Prostate gland (tissue), 2 donors: ENCODE measurements at places on chromosomes 2 and 18. TPM values are rescaled to one million over a fixed set of nuclear protein-coding genes. Genes with fewer than 3 reads are reported as not detected.

GRCh38 chr2:54867457-54867856 is 144.0 kb downstream of the EML6 start:
- no peak overlapping the region for H3K4me3 ChIP-seq
- no peak for DNase-seq
- H3K27me3 ChIP-seq: no peaks in the 10 kb centered on the region
- H3K4me1 ChIP-seq: no peaks in the 10 kb centered on the region
- no peak overlapping the region for H3K27ac ChIP-seq
- H3K36me3 ChIP-seq: no peaks in the 10 kb centered on the region

DNA sequence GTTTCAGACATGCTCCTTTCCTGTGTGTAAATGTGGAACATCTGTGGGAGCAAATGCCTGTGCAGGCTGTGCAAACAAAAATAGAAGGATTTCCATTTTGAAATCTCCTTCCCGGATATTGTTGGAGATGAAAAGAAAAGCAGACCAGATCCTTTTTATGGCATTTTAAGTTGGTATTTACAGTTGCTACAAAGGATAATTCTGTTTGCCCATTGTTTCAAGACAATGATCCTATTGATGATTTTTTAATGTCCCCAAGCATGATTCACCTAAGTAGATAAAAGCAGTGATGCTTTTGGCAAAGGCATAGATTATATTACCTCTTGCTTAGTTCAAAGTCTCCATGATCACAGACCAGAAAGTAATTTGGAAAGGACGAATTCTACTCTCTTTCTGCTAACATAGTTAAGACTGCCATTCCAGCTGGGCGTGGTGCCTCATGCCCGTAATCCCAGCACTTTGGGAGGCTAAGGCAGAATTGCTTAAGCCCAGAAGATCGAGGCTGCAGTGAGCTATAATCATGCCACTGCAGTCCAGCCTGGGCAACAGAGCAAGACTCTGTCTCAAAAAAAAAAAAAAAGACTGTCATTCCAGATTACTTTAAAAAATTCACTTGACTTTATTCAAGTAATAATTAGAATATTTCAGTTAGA is 209.6 kb upstream of the SLC39A10 start:
- no peak overlapping the region for H3K4me3 ChIP-seq
- no peaks in the 10 kb centered on the region for H3K36me3 ChIP-seq
- H3K27me3 ChIP-seq: no peaks in the 10 kb centered on the region
- no peaks in the 10 kb centered on the region for H3K4me1 ChIP-seq
- DNase-seq: no peak

- no peaks in the 10 kb centered on the region for H3K27me3 ChIP-seq
- no peak overlapping the region for H3K4me3 ChIP-seq
- peak; percentile 89 for DNase-seq
Measured at GRCh38 chr2:120108049-120108448, 95.2 kb downstream of the EPB41L5 start.

REG3G gene
- total RNA-seq: 52.0 TPM

GRCh38 chr2:218265626-218266025 is 4.3 kb downstream of the AAMP start:
- H3K4me3 ChIP-seq: no peak overlapping the region
- no peak overlapping the region for H3K27ac ChIP-seq
- no peaks in the 10 kb centered on the region for H3K27me3 ChIP-seq
- H3K36me3 ChIP-seq: peaks cover 28% of the 10 kb centered on the region
- no peak for DNase-seq
- no peaks in the 10 kb centered on the region for H3K4me1 ChIP-seq

CHN1 gene
- 20.1 TPM for total RNA-seq

DNA sequence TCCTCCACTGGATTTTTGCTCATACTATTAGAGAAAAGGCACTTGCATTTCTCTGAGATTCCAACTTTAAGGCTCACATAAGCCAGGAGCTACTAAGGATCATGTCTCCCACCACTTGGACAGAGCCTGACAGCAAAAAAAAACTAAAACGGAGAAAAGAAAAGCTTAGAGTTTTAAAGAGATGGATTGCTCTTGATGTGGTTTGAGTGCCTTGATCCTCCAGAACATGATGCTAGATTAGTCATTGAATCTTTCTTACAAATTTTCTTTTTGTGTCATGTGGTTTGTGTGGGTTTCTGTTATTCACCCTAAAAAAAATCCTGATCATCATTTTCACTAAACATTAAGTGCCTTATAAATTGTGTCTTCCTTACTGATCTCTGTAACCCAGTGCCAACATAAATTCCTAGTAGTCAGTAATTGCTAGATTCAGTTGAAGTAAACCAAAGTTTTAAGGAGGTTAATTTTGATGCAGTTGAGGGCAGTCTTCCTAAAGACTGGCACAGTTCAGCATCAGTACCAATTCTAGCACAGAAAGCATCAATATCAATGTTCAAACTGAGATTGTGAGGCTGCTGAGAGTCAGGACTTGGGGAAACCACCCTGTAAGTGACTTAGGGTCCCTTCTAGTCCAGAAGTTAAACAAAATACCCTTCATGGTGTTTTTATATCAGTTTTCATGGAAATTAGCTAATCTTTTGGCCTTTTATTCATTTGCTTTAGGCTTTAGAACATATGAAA is 206.3 kb downstream of the RAD51AP2 start:
- no peak overlapping the region for H3K4me3 ChIP-seq
- H3K27ac ChIP-seq: no peak overlapping the region
- H3K4me1 ChIP-seq: no peaks in the 10 kb centered on the region
- H3K27me3 ChIP-seq: no peaks in the 10 kb centered on the region

DNA sequence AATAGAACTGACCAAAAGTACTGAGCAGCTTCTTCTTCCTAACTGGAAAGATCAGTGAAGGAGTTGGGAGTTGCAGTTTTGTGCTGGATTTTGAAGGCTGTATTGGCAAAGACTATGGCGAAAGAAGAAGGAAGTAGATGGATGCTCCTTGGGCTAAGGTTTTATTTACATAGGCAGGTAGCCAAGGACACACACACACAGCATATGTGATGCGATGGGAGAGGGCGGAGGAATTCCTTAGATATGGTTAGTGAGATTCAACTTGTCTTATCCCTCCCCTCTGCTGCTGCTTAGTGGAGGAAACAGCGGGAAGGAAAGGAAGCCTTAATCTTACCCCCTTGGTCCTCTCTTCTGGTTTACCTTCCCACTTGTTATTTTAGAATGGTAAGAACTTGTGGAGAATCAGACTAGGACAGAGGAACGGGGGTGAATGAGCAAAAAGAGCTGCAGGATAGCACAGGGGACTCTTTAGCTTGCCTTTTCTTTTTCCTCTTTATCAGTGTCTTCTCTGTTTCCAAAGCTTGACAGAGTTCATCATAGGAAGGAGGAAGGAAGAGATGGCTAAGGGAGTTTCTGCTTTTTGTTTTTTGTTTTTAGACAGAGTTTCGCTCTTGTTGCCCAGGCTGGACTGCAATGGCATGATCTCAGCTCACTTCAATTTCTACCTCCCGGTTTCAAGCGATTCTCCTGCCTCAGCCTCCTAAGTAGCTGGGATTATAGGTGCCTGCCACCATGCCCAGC is 87.9 kb downstream of the OSBPL6 start:
- H3K27ac ChIP-seq: no peak overlapping the region
- H3K4me3 ChIP-seq: no peak overlapping the region
- no peaks in the 10 kb centered on the region for H3K36me3 ChIP-seq
- H3K27me3 ChIP-seq: no peaks in the 10 kb centered on the region
- DNase-seq: peak; percentile 10

CRYBA2 gene
- not detected for total RNA-seq

DNA sequence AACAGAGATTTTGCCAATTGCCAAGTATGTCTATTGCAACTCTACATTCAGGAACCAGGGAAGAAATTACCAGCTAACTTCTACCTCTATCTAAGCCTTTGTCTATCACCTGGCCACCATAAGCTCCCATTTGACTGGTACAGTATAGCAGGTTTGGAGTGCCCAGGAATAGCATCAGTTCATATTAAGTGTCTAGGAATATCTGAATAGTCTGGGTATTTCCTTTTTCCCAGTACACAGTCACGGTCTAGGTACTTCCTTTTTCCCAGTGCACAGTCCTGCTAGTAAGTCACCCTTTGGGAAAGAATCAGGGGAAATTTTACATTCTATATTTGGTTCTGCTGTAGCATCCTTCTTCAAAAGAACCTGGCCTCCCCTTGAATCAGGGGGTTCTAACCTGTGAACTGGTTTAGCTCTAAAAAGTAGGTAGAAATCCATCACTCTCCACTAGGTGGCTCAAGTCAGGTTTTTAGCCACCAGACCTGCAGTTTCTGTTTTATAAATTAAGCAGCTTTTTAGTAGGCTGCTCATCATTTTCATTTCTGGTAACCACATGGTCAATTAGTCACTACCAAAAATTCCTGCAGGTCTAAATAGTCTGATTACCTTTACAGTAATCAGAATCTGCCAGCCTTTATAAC is 49.3 kb upstream of the DNAJC10 start:
- DNase-seq: no peak
- no peaks in the 10 kb centered on the region for H3K36me3 ChIP-seq
- H3K4me3 ChIP-seq: no peak overlapping the region
- no peaks in the 10 kb centered on the region for H3K4me1 ChIP-seq
- no peak overlapping the region for H3K27ac ChIP-seq
- no peaks in the 10 kb centered on the region for H3K27me3 ChIP-seq

DNA sequence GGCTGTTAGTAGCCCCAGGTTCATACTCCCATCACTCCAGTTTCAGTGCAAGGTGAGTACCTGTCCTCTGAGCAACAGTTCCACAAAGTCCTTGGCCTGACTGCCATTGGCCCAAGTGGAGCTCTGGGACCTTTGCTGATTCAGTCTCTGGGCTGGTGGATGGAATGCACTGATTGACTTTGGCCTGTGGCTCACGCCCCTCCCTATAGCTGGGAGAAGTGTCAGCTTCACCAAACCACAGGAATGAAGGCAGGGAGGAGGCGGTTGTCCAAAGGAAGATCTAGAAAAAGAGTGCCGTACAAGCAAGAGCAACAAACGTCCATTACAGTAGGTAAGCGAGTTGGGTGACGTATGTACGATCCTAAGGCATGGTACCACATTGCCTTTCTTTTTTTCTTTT is 34.0 kb downstream of the QPCT start:
- no peak for DNase-seq
- no peaks in the 10 kb centered on the region for H3K27me3 ChIP-seq
- H3K4me1 ChIP-seq: peaks cover 5% of the 10 kb centered on the region
- H3K27ac ChIP-seq: no peak overlapping the region
- H3K4me3 ChIP-seq: no peak overlapping the region
- no peaks in the 10 kb centered on the region for H3K36me3 ChIP-seq

- no peak overlapping the region for H3K27ac ChIP-seq
- no peak overlapping the region for H3K4me3 ChIP-seq
- H3K27me3 ChIP-seq: peaks cover 3% of the 10 kb centered on the region
Measured at GRCh38 chr18:48181857-48182256, 227.3 kb downstream of the ZBTB7C start.

GRCh38 chr2:64192125-64192479 is 47.9 kb upstream of the PELI1 start:
- no peaks in the 10 kb centered on the region for H3K27me3 ChIP-seq
- H3K4me3 ChIP-seq: no peak overlapping the region
- no peak for DNase-seq
- no peaks in the 10 kb centered on the region for H3K4me1 ChIP-seq
- no peaks in the 10 kb centered on the region for H3K36me3 ChIP-seq

TPO gene
- total RNA-seq: 1.4 TPM

DNA sequence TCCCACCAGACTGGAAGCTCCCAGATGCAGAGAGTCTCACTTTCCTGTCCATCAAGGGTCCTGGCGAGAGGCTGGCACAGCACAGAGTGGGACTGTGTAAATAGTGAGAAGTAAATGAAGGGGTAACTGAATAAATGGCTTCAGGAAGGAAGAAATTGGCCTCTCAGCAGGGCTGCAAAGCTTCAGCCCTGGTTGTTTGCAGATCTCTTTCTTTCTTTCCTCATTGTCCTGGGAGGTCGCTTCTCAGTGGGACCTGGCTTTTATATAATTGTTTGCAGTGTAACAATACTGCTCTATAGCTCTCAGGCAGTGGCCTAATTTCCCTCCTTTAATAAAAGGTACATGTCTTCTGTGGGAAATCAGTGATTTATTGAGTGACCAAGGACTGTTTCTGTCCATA is 74.9 kb upstream of the GPR45 start:
- H3K4me1 ChIP-seq: no peaks in the 10 kb centered on the region
- no peak overlapping the region for H3K27ac ChIP-seq
- H3K36me3 ChIP-seq: no peaks in the 10 kb centered on the region
- no peak overlapping the region for H3K4me3 ChIP-seq

GRCh38 chr2:202778217-202778616 is 93.3 kb downstream of the ICA1L start:
- no peak for DNase-seq
- no peaks in the 10 kb centered on the region for H3K4me1 ChIP-seq
- H3K36me3 ChIP-seq: no peaks in the 10 kb centered on the region
- H3K27ac ChIP-seq: no peak overlapping the region

DNA sequence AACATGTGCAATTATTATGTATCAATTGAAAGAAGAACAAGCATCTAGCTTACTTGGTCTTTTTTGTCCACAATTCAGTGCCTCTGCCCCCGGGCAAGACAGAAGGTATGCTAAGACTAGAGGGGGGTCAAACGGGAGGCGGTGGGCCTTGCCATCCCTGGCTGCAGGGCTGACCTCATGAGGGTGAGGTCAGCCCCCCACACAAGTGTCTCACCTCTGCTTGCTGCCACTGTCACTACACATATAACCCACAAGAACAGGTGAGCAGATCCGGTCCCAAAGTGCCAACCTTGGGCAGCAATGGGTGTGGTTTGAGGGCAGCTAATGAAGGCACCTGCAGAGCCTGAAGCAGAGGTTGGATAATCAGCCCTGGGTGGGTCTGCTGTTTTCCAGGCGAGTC is 71.5 kb downstream of the EDAR start:
- H3K27me3 ChIP-seq: no peaks in the 10 kb centered on the region
- peaks cover 4% of the 10 kb centered on the region for H3K4me1 ChIP-seq
- H3K27ac ChIP-seq: no peak overlapping the region
- DNase-seq: no peak
- H3K36me3 ChIP-seq: no peaks in the 10 kb centered on the region
- H3K4me3 ChIP-seq: no peak overlapping the region

GRCh38 chr2:109636317-109636716 is 22.2 kb downstream of the SOWAHC start:
- DNase-seq: no peak
- no peaks in the 10 kb centered on the region for H3K36me3 ChIP-seq
- H3K27me3 ChIP-seq: no peaks in the 10 kb centered on the region
- no peaks in the 10 kb centered on the region for H3K4me1 ChIP-seq
- H3K27ac ChIP-seq: no peak overlapping the region

GRCh38 chr2:88680266-88680902 is 11.1 kb upstream of the RPIA start:
- no peaks in the 10 kb centered on the region for H3K4me1 ChIP-seq
- no peak for DNase-seq
- H3K4me3 ChIP-seq: no peak overlapping the region
- no peaks in the 10 kb centered on the region for H3K27me3 ChIP-seq

MSH6 gene
- total RNA-seq: 51.6 TPM

GPR39 gene
- total RNA-seq: 5.3 TPM

COL4A4 gene
- total RNA-seq: 6.1 TPM
